ENCODE measurements at places on chromosomes 5 and 9.

DNA sequence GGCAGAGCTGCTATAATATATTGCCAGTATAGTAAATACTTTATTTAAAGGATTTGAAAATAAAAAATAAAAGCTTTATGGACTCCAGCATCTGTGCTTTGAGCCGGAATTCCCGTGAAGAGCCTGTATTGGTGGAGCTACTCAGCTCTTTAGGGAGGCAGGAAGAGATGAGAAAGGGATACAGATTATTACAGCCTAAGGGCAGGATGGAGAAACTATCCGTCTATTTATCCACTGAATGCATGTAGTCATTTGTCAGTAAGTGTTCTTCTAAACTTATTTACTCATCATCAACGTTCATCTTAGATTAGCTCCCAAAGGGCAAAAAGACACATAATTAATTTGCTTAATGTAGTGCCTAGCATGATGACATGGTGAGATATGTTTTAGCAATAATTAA, 48.4 kb downstream of the SLC1A1 start:
- DNase-seq = no peak

DNA sequence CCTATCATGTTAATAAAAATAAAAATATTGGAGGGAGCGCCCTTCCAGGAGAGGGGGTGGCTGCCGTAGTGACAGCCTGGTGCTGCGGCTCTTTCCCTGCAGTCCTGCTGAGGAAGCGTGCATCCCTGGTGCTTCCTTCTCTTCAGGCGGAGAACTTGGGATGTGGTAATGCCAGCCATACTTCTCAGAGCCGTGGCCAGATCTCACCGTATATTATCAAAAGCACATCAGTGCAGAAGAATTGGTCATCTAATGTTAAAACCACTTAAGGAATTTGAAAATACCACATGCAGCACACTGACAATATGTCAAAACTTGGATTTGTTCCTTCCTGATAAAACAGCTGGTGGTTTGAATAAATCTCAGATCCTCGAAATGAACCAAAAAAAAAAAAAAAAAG, 17.7 kb downstream of the C9orf40 start:
- DNase-seq = no peak

- no peak for DNase-seq
These were observed 34.5 kb downstream of the FNBP1 start for GRCh38 chr9:130008538-130008937.

DNA sequence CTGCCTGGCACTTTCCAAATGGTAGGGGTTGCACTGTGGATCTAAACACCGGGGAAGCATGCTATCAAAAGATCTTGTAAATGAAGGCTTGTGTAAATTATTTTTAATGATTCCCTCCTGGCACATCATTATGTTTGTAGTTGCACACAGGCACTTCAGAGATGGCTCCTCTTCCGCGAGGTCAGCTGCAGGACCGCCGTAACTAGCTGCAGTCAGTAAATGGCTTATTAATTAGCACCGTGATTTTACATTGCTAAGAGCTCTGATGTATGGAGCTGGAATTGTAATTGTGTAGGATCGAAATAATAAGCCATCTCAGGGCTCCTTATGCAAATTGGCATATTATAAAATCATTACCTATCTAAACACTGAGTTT, 397.6 kb upstream of the IRX1 start:
- DNase-seq = no peak

- no peak for DNase-seq
These were observed 31.2 kb upstream of the EXOC3 start for GRCh38 chr5:411728-412127.

GRCh38 chr9:18639911-18640310, 166.0 kb downstream of the ADAMTSL1 start:
- DNase-seq = no peak

- DNase-seq = no peak
These were observed 99.8 kb downstream of the ARRDC3 start for GRCh38 chr5:91283326-91283725.

- DNase-seq = no peak
These were observed 24.3 kb downstream of the SLCO4C1 start for GRCh38 chr5:102271759-102272158.

DNA sequence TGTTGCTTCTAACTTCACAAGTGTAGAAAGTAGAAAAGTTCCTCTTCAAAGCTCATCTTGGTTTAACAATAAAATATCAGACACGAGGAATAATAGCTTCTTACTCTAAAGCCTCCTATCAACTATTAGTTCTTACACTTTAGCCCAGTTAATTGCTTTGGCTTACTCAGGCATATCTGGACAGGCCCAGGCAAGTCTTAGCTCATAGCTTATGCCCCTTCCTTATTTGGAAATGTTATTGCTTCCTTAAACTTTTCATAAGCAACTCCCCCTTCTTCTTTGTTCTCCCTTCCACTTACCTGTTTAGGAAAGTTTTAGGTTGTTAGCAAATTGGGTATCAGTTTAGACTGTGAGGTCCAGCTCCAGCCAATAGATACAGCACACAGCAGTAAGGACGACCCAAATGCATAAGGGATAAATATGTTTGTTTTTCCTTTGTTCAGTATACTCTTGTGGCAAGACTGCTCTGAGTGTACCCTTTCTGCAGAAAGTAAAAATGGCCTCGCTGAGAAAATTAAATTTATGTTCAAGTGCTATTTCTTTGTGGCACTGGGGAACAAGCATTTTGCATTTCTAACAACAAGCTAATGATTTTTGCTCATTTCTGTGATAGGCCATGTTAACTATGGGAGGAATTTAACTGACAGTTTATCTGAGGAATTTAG, 162.1 kb downstream of the SMC2 start:
- DNase-seq = no peak

GRCh38 chr9:127168756-127169574, 46.5 kb upstream of the ANGPTL2 start:
- no peak for DNase-seq

GRCh38 chr5:42887575-42887974, 75.9 kb upstream of the SELENOP start:
- no peak for DNase-seq

DNA sequence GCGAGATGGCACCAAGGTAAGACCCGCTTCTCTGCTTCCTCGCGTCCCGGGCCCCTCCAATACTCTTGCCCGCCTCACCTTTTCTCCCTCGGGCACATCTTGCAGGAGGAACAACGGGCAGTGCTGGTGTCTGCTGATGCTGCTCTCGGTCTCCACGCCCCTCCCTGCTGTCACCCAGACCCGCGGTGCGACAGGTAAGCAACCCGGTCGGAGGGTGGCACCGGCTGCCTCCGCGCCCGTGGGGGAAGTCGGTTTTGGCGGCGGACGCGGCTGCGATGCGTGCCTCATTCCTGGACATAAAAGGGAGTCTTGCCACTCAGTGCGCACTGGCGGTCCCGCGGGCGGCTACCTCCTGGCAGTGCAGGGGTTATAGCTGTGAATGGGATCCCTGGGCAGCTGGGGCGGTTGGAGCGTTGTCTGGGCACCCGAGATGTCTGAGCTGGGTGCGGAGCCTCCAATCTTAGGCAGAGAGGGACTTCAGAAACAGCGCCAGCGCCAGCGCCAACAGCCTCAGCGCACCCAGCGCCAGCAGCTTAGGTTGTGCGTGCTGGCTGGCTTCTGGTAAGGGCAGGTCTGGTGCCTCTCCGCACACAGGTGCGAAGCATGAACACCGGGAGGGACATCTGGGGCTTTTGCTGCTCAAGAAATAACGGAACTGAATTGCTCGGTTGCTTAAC, 488 bp downstream of the COL15A1 start:
- no peak for DNase-seq

DNA sequence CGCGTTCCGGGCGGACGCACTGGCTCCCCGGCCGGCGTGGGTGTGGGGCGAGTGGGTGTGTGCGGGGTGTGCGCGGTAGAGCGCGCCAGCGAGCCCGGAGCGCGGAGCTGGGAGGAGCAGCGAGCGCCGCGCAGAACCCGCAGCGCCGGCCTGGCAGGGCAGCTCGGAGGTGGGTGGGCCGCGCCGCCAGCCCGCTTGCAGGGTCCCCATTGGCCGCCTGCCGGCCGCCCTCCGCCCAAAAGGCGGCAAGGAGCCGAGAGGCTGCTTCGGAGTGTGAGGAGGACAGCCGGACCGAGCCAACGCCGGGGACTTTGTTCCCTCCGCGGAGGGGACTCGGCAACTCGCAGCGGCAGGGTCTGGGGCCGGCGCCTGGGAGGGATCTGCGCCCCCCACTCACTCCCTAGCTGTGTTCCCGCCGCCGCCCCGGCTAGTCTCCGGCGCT, at the start of gene DAPK1:
TSS of gene DAPK1 (plus strand) at position 264 of the 442 bp plus-strand sequence. CDS start 1,211 bp downstream, outside the sequence.
- DNase-seq = peak; percentile 72

- no peak for DNase-seq
These were observed 53.0 kb upstream of the NRARP start for GRCh38 chr9:137354845-137355760.

DNA sequence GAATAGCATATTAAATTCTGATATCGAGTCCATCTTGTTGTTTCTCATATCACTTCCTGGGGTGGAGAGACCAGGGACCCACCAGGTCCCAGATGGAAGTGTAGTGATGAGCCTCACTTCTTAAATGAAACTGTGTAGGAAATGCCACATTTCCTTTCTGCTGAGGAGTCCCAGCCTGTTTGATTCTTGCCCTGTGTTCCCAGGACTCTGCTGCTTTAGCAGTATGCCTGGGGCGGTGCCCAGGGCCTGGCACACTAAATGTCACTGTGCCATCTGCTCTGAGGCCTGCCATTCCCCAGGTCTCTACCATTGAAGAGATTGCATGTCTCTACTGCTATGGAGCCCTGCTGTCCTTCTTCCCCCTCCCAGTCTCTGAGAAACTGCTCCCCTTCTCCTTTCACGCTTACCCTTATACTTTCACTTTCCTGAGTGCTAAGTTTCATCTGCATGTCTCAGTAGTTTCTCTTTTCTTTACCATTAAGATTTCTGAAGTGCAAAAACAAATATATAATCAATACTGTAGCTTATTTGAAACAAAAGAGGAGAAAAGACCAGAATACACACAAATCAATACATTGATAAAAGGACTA, 260.4 kb downstream of the GABRB2 start:
- no peak for DNase-seq

DNA sequence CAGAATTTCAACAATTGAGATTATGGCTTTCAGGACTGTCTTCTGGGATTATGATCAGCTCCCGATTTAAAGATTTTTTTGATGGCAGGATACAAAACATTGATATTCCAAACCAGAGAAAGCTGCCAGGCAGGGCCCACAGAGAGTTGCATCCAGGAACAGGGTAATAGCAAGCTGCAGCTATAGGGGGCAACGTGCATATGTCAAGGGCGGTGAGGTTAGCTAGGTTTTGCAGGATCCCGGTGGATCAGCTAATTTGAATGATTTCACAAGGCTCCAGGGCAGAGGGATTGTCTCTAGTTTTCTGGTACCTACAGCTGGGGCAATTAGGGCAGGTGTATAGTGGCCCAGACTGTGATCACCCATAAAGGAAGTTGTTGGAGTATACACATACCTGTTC, 339.4 kb downstream of the CHSY3 start:
- DNase-seq = no peak

- DNase-seq = no peak
These were observed 1.8 kb downstream of the NFIB start for GRCh38 chr9:14311956-14312685.

- no peak for DNase-seq
These were observed 19.7 kb upstream of the OR2K2 start for GRCh38 chr9:111349766-111350165.

DNA sequence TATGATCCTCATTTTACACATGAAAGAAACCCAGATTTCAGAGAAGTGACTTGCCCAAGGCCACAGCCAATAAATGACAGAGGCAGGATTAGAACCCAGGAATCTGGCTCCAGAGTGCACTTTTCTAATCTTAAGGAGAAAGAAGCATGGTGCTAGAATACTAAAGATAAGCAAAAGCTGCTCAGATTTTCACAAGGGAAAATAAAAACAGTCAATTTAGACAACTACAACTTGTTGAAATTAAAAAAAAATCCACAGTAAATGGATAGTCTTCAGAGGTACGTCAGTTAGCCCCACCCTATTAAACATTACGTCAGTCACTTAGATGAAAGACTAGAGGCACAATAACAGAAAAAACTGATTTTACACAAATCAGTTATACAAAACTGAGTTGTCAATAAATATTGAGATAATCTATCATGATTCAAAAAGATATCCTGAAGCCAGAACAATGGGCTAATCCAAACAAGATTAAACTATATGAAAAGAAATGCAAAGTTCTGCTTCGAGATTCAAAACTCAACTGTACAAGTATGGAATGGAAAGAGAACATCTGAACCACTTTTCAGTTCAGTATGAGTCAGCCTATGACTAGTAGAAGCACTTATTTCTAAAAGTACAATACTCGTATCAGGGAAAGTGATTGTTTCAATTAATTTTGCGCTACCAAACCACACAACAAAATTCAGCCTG, 9.3 kb downstream of the TMEM245 start:
- no peak for DNase-seq

- no peak for DNase-seq
These were observed 445.3 kb downstream of the EBF1 start for GRCh38 chr5:158654415-158654814.

DNA sequence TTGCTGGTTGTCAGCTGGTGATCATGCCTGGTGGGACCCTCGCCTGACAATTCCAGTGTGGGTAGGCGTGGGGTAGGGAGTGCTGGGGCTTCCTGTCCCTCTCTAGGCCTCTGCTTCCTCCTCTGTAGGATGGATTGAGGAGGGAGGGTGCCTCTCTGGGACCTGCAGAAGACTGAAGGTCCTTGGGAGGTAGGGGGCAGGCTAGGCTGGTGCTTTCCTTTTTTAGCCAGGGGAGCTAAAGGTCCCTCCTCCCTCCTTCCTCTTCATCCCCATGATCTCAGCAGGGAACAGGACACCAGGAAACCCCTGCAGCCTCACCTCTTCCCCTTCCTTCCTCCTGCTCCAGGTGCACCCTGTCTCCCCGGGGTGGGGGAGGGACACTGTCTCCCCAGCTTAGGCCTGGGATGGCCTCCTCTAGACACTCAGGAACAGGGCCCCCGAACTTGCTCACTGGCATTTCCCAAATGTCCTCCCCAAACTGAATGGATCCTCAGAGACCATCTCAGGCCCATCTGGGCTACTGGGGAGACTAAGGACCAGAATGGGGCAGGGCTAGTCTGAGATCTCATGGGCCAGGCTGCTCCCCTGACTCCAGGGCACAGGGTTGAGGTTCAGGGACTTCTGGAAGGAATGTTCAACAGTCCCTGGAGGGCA, 8.4 kb downstream of the SH2D3C start:
- DNase-seq = no peak

GRCh38 chr9:113772121-113772810, 103.8 kb upstream of the ZNF618 start:
- no peak for DNase-seq
